Mucosa of descending colon (tissue), 3 donors: ENCODE measurements at places on chromosomes 12 and 14. TPM values are rescaled to one million over a fixed set of nuclear protein-coding genes. Genes with fewer than 3 reads are reported as not detected.

KLRB1 gene
- total RNA-seq = 1.5 TPM

LTBR gene
- 142 TPM for total RNA-seq

DTX1 gene
- total RNA-seq = 0.67 TPM

GPR68 gene
- total RNA-seq = 1.4 TPM

RNF212B gene
- not detected for total RNA-seq

MGAT4C gene
- 0.73 TPM for total RNA-seq

CCDC92 gene
- total RNA-seq = 47.2 TPM

PRR4 gene
- total RNA-seq = 0.79 TPM

SERPINA3 gene
- total RNA-seq = 43.9 TPM

NANOG gene
- total RNA-seq = not detected

HOXC10 gene
- not detected for total RNA-seq

DNA sequence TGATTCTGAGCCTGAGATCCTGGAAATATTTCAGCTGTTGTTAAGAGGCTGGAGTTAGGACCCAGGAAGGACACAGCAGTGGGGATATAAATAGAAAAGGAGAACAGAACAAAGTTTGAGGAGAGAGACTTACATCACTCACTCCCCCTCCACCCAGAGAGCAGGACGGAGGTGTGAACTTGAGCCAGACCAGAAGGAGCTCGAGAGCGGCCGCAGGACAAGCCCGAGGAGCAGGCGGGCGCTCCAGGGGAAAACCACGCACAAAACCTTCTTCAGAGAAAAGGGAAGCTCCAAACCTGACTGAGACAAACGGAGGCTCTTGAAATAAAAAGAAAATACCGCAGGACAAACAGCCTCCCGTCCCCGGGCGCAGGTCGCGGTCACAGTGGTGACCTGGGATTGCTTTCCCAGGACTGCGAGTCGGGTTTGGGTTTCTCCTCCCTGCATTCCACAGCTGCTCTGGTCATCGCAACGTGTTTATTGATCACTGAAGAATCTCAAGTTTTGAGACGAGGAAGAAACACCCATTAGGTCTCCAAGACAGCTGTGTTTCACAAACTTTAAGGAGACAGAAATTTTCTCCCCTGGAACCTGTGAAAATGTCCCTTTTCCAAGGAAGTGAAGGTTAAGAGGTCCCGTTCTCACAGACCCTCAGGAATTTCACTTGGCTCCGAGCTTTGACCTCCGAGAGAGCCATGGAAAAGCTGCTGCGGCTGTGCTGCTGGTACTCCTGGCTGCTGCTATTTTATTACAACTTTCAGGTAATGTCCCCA is at the start of gene ADGRD1:
Gene ADGRD1, plus strand, starts transcription at position 137 of the 773 bp plus-strand sequence. Its CDS starts 559 bp downstream, at position 696.
- no peak for DNase-seq

- DNase-seq = no peak
These were observed 9.1 kb upstream of the TDG start for GRCh38 chr12:103956509-103957027.

DNA sequence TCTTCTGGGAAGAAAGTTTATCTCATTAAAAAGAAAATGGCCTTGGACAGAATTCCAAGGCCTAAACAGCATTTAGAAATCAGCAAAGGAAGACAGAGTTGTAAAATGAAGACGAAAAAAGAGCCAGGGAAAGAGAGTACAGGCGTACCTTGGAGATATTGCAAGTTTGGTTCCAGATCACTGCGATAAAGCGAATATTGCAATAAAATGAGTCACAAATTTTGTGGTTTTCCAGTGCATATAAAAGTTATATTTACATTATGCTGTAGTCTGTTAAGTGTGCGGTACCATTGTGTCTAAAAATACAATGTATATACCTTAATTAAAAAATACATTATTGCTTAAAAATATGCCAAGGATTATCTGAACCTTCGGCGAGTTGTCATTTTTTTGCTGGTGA is 9.0 kb downstream of the PCNX1 start:
- DNase-seq = no peak

DNA sequence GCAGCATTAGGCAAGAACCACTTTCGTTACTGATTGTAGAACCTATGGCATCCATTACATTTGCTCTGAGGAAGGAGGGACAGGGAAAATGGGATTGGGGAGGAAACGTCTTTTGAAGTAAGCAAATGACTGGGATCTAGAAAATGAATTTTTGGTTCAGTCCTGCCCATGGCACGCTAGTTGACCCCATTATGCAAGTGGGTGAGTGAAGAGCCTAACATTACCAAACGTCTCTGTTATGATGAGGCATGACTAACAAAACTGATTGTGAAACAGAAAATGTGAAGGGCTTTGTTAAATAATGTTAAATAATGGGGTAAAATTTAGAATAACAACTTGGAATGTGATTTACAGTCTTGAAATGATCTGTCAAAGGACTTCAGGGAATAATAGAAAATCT is 38.9 kb downstream of the CPSF2 start:
- DNase-seq = no peak

DNA sequence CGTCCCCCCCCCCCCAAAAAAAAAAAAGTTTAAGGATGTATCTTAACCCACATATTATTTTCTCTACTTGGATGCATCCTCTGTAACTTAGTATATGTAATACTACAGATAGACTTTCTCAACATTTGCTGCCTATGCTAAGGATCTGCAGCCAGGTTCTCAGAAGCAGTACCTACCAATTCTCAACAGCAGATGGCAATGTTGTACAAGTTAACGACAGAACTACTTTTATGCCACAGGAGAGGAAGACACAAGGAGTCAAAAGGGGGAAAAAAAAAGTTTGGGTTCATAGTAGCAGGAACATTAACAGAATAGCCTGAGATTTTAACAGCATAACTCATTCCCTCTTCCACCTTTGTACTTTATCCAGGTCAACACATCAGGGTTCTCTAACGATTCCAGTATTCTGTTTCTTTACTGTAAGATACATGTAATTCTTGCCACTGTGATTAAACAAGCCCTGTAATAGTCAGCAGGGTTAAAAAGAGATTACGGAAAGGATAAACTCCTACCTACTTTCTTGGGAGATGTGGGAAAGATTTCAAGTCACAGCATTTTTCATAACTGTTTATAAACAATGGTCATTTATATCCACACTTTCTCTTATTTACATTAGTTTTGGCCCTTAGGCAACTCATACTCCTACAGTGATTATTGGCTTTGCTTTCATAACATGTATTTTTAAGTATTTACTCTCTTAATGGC is 5.7 kb upstream of the NEK9 start:
- DNase-seq = peak; percentile 90

DNA sequence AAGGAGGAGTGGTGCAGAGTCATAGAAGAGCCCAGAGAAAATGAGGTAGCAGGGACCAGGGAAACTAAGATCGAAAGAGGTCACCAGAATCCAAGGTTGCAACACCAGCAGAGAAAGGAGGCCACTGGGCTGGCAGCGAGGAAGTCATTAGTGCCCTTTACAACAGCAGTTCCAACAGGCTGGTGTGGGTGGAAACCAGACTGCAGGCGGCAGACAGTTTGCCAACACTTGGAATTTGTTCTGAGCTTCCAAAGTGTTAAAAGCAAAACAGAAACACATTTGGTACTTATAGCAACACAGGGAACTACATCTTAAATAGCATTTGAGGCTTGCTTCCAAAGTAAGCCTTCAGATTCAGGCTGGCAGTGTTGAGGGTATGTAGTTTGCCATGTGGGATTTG is 95.2 kb upstream of the PWP1 start:
- no peak for DNase-seq

DNA sequence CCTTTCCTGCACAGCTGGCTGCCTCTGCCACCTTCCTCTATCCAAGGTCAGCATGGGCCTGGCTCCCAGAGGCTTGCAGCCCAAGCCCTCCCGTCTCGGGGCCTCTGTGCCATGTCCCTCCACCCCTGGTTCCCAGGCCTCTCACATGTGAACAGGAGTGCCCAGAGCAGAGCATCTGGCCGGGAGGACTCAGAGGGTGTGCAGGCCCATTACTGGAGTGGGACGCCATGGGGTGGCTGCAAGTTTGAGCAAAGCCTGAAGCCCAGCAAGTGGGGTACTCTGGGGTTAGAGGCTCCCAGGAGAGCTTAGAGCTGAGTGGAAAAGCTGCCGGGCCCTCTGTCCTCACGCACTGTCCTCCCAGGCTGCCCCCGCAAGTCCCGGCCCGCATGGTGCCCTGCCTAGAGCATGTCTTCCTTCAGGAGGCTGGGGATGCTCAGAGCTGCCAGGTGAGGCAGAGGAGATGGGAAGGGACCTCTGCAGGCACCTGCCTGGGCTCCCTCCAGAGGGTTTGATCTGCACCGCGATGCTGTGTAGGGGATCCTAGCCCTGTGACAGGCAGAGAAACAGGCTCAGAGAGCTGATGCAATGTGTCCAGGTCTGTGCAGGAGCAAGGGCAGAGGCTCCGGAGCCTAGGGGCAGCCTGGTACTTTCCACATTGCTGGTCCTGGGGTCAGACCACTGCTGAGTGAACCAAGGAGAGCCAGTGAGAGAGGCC is 39.8 kb downstream of the DIO3 start:
- no peak for DNase-seq

GRCh38 chr12:29517264-29517663 is 19.8 kb upstream of the OVCH1 start:
- peak; percentile 30 for DNase-seq

DNA sequence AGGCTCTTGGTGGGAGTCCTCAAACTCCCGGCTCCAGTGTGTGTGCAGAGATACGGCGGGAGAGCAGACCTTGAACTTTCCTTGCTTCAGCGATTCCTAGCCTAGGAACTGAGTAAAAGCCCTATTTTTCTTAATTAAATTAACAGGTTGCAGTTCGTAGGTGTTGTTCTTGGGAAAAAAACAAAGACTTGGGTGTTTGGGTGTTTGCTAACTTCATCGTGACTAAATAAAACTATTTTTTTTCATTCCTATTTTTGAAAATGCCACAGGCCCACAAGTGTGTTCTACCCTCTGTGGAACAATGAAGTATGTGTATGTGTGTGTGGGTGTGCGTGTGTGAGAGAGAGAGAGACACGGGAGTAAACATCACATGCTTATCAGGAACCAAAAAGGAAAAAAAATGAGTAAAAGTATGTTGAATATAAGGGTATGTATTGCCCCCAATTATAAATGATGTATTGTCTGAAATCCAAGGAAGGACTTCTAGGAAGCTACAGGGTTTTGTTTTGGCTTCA is 651 bp downstream of the TMEM117 start:
- no peak for DNase-seq

GRCh38 chr14:37081218-37081617 is 91.2 kb downstream of the SLC25A21 start:
- no peak for DNase-seq

GRCh38 chr12:68435816-68436215 is 103.7 kb upstream of the MDM1 start:
- DNase-seq = no peak

GRCh38 chr14:90093942-90094595 is 32.3 kb downstream of the KCNK13 start:
- no peak for DNase-seq

DNA sequence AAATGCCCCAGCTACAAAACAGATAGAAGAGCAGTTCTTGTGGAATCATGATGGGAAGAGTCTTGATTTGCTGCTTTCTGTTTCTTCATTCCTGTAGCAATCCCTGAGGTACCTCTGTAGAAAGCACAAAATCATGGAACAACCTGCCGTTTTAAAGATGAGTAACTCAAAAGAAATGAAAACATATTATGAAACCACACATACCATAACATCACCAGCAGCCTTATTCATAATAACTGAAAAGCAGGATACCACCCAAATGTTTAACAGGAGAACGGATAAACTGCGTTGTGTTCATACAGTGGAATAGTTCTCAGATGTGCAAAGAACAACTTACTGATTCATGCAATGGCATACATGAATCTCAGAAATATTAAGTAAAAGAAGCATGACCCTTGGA is 188.1 kb downstream of the RGS6 start:
- DNase-seq = no peak

GRCh38 chr12:86257134-86257533 is 943 bp upstream of the MGAT4C start:
- DNase-seq = no peak

- no peak for DNase-seq
These were observed 212.2 kb downstream of the KIF26A start for GRCh38 chr14:104350463-104351185.

DNA sequence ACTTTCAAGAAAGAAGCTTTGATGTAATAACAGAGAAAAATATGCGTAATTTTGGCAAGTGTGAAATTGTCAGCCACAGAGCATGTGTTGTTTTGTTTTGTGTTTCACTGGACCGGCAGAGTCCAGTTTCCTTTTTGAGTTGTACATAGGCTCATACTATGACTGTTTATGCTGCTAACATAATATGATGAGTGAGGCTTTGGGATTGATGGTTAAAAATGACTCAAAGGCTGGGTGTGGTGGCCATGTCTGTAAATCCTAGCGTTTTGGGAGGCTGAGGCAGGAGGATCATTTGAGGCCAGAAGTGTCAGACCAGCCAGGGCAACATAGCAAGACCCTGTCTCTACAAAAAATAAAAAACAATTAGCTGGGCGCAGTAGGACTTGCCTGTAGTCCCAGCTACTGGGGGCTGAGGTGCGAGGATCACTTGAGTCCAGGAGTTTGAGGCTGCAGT is 487.9 kb downstream of the PCNX1 start:
- no peak for DNase-seq

GRCh38 chr12:62737188-62737587 is 197.8 kb downstream of the PPM1H start:
- no peak for DNase-seq

GRCh38 chr12:574475-575128 is 88.6 kb downstream of the NINJ2 start:
- no peak for DNase-seq

DNA sequence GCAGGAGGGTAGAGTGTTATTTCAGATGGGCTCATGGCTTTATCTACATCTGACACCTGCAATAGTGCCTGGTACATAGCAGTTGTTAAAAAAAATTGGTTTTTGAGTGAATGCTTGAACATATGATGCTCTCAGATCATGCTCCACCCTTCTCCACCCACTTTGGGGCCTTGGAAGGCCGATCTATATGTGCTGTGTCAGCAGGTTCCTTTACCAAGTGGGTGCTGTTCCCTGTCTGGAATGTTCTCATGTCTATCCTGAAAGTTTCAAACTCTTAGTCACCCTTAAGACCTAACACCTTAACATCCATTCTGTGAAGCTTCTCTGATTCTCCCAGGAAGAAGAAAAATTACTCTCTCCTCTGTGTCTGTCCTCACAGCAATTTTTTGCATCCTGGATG is 556.3 kb upstream of the TBX3 start:
- DNase-seq = no peak

- no peak for DNase-seq
These were observed 126.7 kb upstream of the PTPRQ start for GRCh38 chr12:80317307-80317706.

DNA sequence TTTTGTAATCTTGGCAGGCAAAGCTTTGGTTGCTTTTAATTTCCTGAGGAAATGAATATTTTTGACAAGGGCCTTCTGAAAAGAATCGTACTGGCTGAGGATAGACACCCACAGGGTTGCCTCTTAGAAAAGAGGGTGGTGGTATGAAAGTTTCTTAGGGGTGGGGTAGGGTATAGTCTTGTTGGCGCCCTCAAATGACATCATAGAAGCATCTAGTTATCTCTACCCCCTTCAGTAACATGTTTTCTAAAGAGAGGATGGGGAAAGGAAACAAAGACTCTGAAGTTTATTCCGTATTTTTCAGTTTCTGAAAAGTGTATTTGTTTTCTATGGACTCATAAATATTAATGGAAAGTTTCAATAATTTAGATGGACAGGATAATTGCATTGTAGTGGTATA is 13.7 kb downstream of the PRKCH start:
- DNase-seq = no peak
